ENCODE measurements at places on chromosomes 16 and 17.

DNA sequence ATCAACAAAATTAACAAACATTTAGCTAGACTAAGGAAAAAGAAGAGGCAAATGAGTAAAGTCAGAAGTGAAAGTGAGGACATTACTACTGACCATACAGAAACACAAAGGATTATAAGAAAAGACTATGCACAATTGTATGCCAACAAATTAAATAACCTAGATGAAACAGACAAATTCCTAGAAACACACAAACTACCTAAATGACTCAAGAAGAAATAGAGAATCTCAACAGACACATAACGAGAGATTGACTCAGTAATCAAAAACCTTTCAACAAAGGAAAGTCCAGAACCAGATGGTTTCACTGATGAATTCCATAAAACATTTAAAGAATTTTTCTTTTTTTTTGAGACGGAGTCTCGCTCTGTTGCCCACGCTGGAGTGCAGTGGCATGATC is 35.7 kb upstream of the MYLK3 start:
- no peak for DNase-seq

DNA sequence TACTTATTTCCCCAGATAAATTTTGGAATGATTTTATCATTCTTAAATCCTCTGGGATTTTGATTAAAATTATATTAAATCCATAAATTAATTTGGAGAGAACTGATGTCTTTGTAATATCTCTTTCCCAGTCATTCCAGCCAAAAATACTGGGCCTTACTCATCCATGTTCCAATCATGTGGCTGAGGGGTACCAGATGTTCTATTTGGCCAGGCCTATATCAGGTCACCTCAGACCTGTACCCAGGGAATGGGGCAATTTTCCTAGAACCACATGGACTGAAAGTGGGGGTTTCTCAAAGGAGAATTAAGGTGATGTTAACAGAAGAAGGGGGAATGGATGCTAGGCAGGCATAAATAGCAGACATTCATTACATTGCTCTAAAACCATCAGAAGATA is 7.5 kb downstream of the SNTB2 start:
- DNase-seq = no peak

- DNase-seq = no peak
Observed at GRCh38 chr16:50573947-50574744, 25.9 kb downstream of the NKD1 start.

DNA sequence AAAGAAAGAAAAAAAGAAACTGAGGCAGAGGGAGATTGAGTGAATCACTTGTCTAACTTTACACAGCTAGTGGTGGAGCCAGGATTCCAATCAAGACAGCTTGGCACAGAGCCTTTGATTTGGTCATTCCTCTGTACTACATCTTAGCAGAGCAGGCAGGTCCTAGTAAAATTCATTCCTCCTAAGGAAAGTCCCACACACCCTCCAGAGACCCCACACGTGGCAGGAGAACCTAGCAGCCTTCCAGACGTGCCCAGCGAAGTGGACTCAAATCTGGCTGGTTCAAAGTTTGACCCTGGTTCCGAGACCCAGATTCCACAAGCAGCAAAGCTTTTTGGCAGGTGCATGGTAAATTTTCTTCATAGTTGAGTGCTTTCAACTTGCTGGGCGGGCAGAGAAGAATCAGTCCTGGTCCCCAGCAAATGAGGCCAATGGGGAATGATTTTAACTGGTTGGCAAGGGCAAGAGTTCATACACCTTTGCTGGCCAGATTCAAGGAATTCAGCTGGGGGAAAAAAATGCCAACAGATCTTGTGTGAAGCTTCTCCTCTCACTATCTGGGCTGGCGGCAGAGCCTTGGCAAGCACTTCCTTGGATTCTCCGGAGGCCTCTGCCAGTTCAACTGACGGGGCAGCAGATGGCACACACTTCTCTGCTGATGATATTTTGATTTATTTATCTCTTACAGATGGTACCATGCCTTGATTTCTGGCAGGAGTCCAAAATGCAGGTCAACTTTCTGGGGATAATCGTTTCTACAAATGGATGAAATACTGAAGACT is 82.4 kb downstream of the GSG1L start:
- no peak for DNase-seq

DNA sequence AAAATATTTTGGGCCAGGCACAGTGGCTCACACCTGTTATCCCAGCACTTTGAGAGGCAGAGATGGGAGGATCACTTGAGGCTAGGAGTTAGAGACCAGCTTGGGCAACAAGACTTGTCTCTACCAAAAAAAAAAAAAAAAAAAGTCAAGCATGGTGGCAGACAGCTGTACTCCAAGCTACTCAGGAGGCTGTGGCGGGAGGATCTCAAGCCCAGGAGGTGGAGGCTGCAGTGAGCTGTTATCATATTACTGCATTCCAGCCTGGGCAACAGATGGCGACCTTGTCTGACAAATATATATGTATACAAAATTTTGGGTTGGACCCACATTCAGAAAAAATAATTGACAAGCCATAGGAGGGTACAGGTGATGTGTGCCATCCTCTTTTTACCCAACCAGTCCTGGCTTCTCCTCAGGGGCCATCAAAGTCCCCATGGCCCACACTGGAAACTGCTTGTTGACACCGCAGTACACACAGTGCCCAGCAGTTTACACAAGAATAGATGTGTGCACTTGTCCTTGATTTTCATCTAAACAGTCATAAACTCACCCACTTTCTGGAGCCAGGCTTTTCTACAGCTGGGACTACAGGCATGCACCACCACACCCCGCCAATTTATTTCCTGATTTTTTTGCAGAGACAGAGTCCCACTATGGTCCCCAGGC is 1.7 kb downstream of the CES2 start:
- no peak for DNase-seq

GRCh38 chr17:20267459-20267842 is 199.9 kb downstream of the LGALS9B start:
- DNase-seq = no peak

- DNase-seq = no peak
Observed at GRCh38 chr17:2691965-2692780, 19.4 kb downstream of the CLUH start.

DNA sequence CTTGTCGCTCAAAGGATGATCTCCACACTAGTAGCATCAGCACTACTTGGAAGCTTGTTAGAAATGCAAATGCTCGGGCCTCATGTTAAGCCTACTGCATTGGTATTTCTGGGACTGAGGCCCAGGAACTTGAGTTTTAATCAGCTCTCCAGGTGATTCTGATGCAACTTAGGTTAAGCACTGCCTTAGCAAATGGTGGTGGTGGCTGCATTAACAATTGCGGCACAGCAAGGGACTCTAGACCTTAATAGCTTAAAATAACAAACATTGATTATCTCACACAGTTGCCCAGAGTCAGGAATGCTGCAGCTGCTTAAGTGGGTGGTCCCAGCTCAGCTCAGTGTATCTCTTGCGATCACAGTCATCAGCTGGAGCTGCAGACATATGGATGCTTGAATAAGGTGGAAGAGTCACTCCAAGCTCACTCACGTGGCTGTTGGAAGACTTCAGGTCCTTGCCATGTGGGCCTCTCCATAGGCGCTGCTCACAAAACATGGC is 25.8 kb downstream of the HS3ST3A1 start:
- no peak for DNase-seq

DNA sequence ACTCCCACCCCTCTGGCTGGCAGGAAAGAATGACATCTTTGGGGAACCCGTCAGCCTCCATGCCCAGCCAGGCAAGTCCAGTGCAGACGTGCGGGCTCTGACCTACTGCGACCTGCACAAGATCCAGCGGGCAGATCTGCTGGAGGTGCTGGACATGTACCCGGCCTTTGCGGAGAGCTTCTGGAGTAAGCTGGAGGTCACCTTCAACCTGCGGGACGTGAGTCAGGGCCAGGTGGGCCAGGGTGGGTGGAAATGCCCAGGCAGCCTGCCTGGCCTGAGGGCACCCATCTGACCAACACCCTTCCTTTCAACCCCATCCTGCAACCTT is 8.1 kb upstream of the DCAF7 start:
- no peak for DNase-seq

- no peak for DNase-seq
Observed at GRCh38 chr17:12995106-12995895, 22.5 kb downstream of the ELAC2 start.

GRCh38 chr16:70395345-70395901 is 43.5 kb downstream of the ST3GAL2 start:
- DNase-seq = peak; percentile 83
